ENCODE measurements at places on chromosomes 16 and 17. TPM values are rescaled to one million over a fixed set of nuclear protein-coding genes. Genes with fewer than 3 reads are reported as not detected.

OR1F1 gene
- total RNA-seq, result not detected

EVPLL gene
- not detected for total RNA-seq

ZNF629 gene
- 6.8 TPM for total RNA-seq

SOX8 gene
- total RNA-seq, result under 0.01 TPM

CNGB1 gene
- total RNA-seq, result not detected

LASP1 gene
- total RNA-seq, result 231 TPM

CCDC144A gene
- total RNA-seq, result 9.2 TPM

FBXL16 gene
- 0.28 TPM for total RNA-seq

TGFB1I1 gene
- 47.8 TPM for total RNA-seq

CCL23 gene
- not detected for total RNA-seq

All from smooth muscle cell of the umbilical artery (primary cell).